ENCODE measurements at places on chromosomes 5 and 9. TPM values are rescaled to one million over a fixed set of nuclear protein-coding genes. Genes with fewer than 3 reads are reported as not detected.

KIF3A gene
- total RNA-seq: 21.5 TPM

CARTPT gene
- total RNA-seq: not detected

DNA sequence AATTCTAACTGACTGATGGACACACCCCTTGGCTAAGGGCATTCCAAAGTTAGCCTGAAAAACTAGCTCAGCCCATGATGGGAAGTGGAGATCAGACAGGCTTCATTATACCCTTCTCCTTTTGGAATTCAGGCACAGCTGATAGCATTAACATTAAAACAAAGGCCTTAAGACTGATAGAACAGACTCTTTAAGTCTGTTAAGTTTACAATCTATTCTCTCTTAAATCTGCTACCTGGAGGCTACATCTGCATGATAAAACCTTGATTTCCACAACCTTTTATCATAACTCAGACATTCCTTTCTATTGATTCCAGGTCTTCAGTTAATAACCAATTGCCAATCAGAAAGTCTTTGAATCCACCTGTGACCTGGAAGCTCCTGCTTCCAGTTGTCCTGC is 281.4 kb downstream of the TUSC1 start:
- DNase-seq: no peak

IFNA13 gene
- total RNA-seq: not detected

NR5A1 gene
- total RNA-seq: not detected

IFNB1 gene
- not detected for total RNA-seq

DNA sequence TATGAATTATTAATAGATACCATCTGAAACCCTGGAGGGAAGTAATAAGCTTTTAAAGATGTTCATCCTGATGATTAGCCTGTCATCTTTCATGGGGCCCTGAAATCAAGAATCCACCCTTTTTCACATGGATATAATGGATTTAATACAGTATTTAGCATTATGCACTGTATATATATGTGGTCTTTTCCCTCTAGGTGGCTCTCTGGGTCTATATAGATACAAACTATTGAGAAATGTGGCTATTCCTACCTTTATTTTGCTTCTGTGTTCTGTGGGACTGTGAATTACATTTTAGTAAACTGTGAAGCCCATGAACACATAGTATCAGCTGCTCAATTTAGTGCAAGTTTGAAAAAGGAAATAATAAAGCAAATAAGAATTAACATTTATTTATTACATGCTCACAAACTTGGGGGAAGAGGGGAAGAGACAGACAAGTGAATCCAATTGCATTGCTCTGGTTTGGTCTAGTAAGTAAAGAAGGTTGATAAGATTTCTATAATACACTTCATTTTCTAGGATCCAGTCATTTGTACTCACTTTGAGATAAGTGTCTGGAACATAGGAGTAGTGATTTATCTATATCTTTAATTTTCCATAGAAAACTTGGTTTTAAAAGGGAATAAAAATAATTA is 112.2 kb downstream of the SCAMP1 start:
- peak; percentile 13 for DNase-seq

DNA sequence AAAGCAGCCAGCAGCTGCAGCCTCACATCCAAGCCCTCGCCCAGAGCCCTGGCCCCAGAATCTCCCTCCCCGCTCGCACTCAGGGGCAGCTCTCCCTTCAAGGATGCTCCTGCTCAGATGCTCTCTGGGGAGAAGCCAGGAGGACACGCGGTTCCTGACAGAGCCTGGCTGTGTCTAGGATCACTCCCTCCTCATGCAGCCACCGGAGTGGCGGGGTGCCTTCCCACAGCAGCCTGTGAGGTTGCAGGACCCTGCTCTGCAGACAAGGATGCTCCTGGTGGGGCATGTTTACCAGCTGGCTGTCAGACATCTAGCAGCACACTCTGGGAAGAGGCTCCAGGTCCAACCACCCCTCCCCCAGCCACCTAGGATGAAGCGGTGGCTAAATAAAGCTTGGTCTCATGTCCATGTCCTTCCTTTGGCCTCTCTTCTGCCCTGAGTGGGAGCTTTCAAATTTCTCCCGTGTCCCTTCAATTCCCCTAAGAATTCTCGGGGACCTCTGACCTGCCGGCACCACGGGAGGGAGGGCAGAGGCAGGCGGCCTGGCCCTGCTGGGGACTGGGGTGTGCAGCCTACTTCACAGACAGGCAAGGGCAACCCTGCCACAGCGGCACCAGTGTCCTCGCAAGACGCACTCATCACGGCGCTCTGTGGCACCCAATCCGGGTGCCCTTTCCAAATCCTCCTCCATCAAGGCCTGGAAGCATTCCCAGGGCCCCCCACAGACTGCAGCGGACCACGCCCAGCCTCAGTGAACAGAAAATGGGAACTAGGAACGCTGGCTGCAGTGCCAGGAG is 88.3 kb upstream of the SARDH start:
- DNase-seq: no peak

Data from renal cortical epithelial cell (primary cell).